ENCODE measurements at places on chromosomes 13 and 19.

GRCh38 chr13:20446900-20447299 is 78.8 kb downstream of the CRYL1 start:
- no peak for DNase-seq

DNA sequence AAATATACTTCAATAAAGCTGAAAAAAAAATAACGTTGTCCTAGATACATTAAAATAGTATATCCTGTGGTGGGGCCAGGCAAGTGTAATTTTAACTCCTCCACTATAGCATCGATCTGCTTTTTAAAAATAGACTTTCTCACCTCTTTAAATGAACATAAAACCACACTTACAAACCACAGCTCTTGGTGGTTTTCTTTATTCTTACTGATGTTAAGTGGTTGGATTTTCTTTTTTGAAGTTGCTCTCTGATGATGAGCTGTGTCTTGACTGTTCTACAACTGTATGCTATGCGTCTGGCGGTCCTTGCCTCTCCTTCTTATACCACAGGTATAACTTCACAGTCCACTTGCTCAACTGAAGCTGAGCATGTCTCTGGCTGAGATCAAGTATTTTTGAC is 721.5 kb upstream of the KLHL1 start:
- DNase-seq = no peak

GRCh38 chr19:42433503-42434260 is 6.5 kb upstream of the LIPE start:
- DNase-seq = peak; percentile 38

GRCh38 chr19:42363614-42364346 is 26.3 kb downstream of the CNFN start:
- no peak for DNase-seq

DNA sequence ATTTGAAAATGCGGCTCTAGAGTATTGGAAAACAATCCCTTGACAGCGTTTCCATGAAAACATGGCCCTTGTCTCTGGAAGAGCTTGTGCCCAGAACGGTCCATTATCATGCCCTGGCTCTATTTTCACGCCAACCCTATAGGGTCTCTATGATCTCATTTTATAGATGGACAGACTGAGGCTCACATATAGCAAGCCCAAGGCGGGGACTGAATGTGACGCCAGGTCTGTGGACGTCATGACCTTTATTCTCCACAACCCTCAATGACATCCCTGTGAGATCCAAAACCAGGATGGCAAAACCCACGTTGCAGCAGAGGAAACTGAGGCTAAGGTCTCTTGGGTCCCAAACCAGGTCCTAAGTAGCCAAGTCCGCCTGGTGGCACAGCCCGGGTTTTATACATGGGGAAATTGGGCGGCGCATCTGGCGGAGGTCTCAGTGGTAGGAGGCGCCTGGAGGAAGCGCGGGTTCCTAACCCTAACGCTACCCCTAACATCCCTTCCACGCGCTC is 425 bp upstream of the COLGALT1 start:
- DNase-seq = no peak

DNA sequence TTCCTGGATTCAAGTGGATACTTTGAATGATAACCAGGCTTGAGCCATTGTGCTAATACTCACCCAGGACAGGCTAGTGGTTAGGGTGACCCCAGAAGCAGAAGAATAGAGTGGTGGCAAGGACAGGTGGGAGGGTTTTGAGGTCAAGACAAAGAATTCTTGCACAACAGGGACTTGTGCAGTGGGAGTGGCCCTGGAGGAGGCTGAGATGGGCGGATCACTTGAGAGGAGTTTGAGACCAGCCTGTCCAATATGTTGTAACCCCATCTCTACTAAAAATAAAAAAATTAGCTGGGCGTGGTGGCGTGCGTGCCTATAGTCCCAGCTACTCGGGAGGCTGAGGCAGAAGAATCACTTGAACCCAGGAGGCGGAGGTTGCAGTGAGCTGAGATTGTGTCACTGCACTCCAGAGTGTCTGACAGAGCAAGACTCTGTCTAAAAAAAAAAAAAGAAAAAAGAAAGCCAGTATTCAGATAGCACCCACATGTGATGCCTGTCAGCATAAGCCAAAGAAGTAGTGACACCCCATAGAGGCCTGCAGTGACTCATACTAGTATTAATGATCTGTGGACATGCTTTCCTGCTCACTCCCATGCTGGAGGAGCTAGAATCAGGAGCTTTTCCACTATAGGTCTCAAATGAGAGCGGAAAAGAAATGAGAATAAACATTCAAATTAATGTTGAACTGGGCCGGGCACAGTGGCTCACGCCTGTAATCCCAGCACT is 78.7 kb downstream of the RNF17 start:
- no peak for DNase-seq

GRCh38 chr13:94548821-94549231 is 47.1 kb downstream of the TGDS start:
- DNase-seq = peak; percentile 22

DNA sequence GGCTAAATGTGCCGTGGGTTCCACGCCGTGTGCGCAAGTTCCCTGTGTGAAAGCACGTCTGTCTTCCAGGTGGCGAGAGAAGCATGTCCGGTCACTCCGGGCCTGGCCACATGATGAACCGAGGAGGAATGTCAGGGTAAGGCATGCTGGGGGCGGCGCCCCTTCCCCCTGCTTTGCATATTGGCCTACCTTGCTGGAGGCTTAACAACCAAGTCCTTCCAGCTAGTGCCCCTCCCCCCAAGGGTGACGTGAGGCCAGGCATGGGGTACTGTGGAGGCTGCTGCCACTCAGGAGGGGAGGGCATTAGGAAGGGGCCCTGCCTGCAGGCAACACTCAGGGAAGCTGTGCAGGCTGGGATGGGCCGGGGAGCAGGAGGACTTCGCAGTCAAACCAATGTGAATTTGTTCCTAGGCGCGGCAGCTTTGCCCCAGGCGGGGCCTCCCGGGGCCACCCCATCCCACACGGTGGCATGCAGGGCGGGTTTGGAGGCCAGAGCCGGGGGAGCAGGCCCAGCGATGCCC is 12.5 kb downstream of the MICOS13 start:
- DNase-seq = no peak

DNA sequence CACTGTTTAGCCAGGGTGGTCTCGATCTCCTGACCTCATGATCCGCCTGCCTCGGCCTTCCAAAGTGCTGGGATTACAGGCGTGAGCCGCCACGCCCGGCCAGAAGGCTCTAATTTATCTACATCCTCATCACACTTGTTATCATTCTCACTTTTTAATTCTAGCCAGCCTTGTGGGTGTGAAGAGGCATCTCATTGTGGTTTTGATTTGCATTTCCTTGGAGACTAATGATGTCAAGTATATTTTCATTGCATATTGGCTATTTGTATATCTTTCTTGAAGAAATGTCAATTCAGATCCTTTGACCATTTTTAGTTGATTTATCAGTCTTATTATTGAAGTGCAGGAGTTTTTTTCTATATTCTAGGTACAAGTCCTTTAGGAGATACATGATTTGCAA is 27.7 kb upstream of the HIF3A start:
- DNase-seq = no peak

DNA sequence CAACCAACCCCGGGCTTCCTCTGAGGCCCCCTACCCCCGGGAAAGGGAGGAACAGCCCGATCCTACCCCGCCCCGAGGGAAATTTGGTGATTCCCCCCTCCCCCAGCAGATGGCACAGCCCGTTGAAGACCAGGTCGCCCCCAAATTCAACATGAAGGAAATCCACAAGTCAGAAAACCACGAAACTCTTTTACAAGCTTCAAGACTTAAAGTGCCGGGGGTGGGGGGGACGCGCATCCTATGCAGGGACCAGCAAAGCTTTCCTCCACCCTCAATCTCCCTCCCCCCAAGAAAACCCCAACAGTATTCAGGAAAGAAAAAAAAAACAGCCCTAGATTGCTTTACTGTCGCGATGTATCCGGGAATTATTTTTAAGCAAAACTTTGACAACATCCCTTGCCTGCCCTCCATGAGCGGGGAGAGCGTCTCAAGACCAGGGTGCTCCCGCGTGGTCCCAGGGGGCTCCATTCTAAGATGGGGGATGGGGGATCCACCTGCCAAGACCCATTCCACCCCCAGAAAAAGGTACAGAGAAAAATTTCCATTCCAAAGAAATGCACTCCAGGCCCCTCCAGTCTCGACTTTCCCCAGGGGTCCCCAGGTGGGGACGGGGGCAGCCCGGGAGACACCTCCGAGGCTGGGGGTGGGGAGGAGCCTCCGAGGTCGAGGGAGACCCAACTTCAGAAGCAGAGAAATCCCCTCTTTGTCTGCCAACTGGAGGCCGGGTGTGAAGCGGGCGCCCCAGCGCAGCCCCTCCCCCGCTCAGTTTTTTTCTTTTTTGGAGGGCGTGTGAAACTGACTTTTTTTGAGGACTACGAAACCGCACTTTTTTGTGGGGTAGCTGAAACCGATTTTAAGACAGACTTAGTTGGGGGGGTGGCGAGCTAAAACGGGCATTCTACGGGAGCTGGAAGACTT is 1.5 kb downstream of the TCF3 start:
- peak; percentile 37 for DNase-seq

DNA sequence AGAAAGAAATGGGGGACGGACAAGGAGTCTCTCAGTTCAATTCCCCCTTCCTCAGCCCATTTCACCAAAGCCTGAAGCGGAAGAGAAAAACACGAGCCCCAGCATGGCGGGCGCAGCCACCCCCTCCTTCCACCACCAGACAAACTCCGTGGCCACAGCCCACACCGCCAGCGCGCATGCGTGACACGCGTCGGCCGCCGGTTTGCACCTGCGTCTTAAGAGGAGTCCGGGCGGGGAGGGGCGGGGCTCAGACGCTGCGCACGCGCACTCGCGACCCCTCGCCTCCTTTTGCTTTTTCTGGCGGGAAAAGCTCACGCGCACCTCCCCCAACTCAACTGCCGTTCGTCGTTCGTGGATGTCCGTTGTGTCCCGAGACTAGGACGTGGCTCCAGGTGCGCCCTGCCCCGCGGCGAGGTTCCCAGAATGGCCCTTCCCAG is at the start of gene KASH5:
KASH5 (plus strand) TSS at position 314 of the 437 bp plus-strand sequence. CDS start 2,635 bp downstream, outside the sequence.
- peak; percentile 49 for DNase-seq

GRCh38 chr19:39735688-39736087 is 2.1 kb downstream of the CLC start:
- no peak for DNase-seq

- DNase-seq = no peak
Measured at GRCh38 chr19:6219586-6220290, 60.0 kb downstream of the MLLT1 start.

DNA sequence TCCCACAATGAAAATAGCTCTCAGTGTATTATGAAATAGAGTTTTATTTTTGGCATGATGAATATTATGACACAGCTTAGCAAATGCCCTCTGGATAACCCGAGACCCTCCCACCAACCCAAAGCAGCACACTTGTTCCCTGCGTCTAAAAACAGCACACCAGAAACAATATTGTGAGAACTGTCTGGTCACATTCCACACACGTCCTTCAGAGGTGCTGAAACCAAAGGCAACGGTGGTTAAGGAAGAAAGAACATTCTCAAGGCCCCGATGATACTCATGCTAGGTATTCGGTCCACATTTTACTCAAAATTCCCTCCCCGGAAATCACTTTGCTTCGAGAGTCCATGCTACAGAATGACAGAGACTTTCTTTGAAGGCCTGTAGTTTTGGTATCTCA is 156.7 kb downstream of the SLC7A1 start:
- DNase-seq = no peak

DNA sequence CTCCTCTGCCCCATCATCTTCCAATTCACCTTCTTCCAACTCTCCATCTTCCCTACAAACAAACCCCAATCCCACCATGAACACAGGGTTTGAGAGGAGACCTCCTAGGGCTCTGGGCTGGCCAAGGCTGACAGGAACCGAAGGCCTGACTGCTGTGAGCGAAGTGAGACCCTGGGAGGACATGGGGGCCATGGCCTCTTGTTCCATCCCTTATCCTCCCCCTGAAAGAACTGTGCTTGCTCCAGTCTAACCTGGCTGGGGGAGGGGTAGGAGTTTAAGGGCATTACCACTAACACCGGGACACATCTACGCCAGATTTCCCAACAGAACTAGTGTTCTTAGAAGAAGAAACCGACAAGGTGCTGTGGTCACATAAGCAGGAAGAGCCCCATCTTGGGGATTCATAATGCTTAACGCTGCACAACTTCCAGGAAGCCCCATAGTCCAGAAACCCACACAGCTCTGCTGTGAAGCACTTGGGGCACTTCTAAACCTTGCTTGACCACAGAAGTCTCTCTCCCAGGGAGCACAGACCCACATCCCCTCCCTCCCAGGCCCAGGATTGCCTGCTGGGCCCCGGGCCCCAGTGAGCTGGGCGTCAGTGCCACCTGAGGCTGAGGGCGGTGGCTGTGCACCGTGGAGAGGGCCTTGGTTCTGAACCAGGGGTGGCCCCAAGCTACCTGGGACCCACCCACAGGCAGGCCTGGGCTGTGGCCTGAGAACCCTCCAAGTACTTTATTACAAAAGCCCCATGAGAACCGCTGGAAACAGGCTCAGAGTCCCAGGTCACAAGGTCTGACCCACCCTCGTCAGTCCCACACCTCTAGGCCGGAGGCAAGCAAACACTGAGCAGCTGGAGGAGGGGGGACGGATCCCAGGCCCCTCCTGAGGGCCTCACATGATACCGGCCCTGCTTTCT is 18.8 kb downstream of the ZC3H4 start:
- DNase-seq = no peak

GRCh38 chr13:31115616-31116015 is 46.1 kb downstream of the HSPH1 start:
- DNase-seq = no peak

GRCh38 chr19:40639638-40639982 is 38.4 kb downstream of the LTBP4 start:
- DNase-seq = no peak

- DNase-seq = no peak
Measured at GRCh38 chr19:32287811-32288227, 57.6 kb upstream of the ZNF507 start.

DNA sequence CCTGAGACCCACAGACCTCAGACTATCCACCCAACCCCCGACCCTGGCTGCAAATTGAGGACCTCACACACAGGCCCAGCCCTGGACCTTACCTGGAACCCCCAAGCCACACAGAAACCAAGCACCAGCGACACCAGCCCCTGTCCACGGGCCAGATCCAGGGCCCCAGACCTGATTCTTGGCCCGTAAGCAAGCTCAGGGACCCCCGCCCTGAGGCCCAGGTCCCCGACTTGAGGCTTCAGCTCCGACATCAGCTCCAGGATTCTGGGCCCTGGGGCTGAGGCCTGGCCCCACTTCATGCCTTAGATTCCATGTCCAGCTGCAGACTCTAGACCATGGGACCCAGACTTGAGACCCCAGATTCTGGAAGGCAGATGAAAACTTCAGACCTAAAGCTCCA is 6.3 kb downstream of the TTYH1 start:
- no peak for DNase-seq

GRCh38 chr13:30276178-30276577 is 31.2 kb downstream of the KATNAL1 start:
- DNase-seq = no peak

GRCh38 chr19:7000333-7000732 is 20.9 kb downstream of the MBD3L2B start:
- DNase-seq = no peak

All from stimulated activated CD8-positive, alpha-beta memory T cell treated with anti-CD3 and anti-CD28 coated beads, Interleukin-4, amount 100 ng/mL, for 1 hour (primary cell).